ENCODE measurements at places on chromosomes 12 and 14.

DNA sequence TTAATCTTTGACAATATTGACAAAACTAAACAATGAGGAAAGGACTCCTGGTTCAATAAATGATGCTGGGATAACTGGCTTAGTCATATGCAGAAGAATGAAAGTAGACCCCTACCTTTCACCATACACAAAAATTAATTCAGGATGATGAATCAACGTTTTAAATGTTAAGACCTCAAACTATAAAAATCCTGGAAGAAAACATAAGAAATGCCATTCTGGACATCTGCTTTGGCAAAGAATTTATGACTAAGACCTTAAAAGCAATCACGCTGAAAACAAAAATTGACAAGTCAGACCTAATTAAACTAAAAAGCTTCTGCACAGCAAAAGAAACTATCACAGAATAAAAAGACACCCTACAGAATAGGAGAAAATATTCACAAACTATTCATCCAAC lies 97.4 kb downstream of the LMNTD1 start:
- no peak for DNase-seq

GRCh38 chr12:63990828-63991547 lies 146.5 kb downstream of the SRGAP1 start:
- no peak for DNase-seq

DNA sequence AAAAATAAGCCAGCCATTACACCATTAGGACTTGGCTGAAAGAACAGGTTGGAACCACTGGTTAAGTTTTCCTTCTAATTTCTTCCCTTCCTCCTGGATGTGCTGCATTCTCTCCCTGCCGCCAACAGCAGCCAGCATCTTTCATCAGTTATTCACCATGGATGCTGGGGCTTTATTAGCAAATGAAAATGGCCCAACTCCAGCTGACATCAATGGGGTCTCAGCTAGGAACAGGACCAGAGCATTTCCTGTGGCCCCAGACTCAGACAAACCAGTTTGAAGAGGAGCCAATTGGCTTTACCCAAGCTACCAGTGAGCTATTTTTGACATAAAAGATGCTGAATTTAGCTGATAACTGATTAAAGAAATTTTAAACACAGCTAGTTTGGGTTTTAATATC lies 26.0 kb upstream of the TBX5 start:
- DNase-seq: no peak

DNA sequence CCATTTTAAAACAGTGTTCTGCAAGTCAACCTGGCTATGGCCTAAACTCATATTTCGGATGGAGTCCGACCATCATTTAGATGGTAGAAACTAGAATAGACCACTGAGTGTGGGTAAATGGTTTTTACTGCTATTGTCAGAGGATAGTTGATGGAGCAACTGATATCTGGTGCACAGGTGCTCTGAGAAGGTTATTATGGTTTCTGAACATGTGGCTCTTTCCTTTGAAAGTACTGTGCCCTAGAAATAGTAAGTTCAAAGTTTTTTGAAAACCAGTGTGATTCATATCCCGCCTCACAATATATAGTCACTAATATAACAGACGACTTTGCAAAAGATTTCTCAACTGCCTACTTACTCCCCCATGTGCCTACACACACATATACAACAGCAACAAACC lies 64.4 kb upstream of the BTG1 start:
- no peak for DNase-seq

GRCh38 chr14:68041876-68042354 lies 222.3 kb downstream of the RAD51B start:
- DNase-seq: no peak

All from hippocampal formation (tissue), 2 donors.